Left kidney (tissue), 8 donors: ENCODE measurements at places on chromosomes 7 and 10. TPM values are rescaled to one million over a fixed set of nuclear protein-coding genes. Genes with fewer than 3 reads are reported as not detected.
A peak's percentile ranks its signal among the peaks of the same experiment; 100 is the strongest.

DNA sequence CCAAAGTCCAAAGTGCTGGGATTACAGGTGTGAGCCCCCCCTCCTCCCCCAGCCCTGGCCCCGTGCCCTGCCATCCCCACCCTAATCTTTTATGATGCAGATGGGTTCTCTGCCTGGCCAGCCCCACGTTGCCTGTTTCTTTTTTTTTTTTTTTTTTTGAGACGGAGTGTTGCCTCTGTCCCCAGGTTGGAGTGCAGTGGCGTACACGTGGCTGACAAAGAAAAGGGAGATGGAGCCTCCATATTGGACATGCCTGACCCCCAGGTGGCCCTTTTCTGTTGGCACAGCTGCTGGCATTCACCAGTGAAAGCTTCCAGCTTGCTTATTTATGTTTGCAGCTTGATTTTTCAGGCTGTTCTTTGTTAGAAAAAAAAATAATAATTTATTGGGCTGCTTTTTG, 235.3 kb downstream of the CCDC3 start:
- DNase-seq: peak; percentile 41

GRCh38 chr7:28778786-28779185, 179.3 kb downstream of the TRIL start:
- DNase-seq: no peak

- no peak for DNase-seq
Measured at GRCh38 chr7:142733271-142733670, 16.0 kb upstream of the PRSS1 start.

DNA sequence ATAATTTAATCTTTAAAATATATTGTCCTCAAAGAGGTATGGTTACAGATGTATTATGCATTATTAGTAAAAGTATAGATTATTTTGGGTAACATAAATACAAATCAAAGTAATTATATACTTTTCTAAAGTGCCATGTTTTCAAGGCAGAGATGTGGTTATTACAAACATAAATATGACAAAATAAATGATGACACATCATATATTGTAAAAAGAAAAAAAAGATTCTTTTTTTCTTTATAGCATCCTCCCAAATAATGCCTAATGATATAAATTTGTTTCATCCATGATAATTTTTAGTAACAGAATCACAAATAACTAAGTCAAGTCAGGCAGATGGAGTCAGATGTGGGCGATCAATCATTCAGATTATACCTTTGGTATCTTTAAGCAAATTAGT, 29.3 kb downstream of the SEMA3C start:
- DNase-seq: no peak

DNA sequence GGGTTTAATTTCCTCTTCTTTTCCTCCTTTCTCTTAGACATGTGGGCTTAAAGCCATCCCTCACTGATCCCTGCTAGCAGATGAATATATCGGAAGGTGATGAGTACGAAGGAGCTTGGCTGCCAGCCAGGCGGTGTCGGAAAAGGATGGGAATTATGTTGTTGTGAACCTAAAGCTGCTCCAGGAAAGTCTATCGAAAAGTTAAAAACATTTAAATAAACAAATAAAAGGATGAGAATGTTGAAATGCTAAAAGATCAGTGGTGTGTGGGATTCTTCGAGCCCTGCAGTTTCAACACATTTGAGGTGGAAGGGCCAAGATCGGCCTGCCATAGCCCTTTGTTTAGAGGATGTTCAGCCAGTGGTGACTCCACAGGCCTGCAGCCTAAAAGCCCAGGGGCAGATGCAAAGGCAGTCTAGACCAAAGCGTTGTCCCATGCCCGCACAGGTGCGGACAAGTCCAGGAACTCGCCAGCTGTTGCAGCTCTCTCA, 107.9 kb downstream of the JCAD start:
- DNase-seq: no peak

GRCh38 chr10:4683838-4684237, 142.2 kb upstream of the AKR1E2 start:
- no peak for DNase-seq

GRCh38 chr7:76513817-76514799, 3.8 kb downstream of the UPK3B start:
- DNase-seq: no peak

- no peak for DNase-seq
Measured at GRCh38 chr7:116710764-116711452, 38.9 kb downstream of the MET start.

DNA sequence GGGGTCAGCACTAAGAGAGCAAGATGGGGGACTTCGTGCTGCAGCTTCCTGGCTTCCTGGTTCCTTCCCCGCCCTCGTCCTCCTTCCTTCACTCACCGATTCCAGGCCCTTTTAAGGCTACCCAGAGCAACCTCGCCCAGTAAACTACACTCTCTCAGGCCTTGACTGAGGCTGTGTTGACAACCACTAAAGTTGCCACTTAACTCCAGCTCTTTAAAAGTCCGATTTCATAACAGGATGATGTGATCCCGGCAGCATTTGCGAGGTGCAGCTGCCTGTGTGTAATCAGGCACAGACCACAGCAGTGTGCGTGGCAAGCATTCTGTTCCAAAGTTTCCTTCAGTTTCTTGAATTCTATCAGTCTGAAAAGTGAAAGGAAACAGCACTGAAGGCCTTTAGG, 110.6 kb downstream of the RAB11FIP2 start:
- no peak for DNase-seq

DNA sequence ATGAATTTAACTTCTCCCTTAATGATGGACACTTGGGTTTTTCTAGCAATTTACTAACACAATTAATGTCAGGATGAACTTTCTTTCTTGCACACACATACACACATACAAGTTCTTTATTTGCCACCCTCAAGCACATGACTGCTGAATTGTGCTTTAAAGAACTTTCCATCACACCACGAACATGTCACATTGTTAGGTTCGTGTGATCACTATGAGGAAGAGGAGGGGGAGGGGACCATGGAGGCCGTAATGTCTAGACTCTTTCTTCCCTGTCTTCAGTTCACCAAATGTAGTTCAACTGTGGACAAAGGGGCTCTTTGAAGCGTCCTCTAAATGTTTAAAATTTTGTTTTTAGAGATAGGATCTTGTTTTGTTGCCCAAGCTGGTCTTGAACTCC, 31.0 kb downstream of the NUP42 start:
- DNase-seq: no peak

DNA sequence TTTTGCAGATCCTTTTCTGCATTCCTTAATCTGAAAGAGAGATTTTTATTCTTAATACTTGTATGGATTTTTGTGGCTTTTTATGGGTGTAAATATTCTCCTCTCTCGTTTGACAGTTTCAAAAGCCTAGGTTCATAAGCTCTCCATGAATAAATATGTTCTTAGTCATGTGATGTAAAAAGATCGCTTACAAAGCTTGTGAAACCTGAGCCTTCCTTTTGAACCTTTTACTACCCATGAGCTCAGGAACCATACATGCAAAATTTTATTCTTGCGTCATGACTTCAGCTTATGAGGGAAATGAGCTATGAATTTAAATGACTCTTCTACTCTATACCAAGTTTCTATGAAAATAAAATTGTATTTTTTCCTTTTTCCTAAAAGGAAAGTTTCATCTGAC, 98.7 kb downstream of the POLL start:
- DNase-seq: no peak

- DNase-seq: no peak
Measured at GRCh38 chr7:96277921-96278320, 44.0 kb downstream of the SLC25A13 start.

DNA sequence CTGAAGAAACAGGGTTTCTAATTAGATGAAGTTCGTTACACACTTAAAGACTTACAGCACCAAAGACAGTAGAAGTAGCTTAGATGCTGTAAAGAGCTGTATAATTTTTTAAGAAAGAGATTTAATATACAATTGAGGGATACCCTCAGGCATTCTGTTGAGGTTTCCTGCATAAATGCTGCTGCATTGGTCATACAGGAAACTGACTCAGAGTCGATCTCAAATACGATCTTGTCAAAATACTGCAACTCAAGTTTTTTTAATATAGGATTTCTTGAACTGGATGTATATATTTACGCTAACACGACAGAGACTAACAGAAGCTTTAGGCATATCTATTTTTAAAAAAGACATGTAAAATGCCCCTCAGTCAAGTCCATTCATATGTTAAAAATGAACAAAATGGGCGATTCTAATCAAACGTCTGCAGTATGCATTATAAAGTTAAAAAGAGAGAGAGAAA, 2.4 kb upstream of the ARID5B start:
- no peak for DNase-seq

DNA sequence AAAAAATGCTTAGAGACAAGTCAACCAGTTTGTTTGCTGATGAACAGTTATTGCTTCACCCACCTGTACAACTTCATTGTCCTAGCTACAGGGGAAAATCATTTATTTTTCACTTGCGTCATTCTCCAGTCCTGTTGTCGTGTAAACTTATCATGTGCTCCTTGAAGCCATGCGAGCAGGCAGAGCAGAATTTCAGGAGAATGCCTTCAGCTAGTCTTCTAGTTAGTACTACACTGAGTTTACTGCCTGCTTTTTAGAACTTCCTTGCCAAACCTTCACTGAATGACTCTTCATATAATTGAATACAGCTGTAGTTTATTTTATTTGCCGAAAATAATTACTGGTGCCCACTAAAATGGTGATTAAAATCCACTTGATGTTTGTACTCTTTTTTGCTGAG, 15.6 kb downstream of the RPA3 start:
- DNase-seq: no peak

DNA sequence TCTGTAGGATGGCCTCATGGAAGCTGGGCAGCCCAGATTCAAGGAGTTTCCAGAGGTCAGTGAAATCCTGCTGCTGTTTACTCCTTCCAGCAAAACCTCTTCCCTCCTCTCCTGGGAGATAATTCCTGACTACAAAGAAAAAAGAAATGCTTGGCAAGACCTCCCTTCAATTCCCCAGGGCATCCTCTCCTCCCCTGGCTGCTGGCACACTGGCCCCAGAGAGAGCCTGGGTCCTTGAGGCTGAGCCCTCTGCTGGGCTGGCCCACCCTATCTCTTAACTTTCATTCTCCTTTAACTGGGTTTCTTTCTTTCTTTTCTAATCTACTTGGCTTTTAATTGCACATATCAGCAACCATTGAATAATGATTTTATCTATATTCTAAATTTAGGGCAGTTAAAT, 7.7 kb downstream of the DRGX start:
- DNase-seq: no peak

DNA sequence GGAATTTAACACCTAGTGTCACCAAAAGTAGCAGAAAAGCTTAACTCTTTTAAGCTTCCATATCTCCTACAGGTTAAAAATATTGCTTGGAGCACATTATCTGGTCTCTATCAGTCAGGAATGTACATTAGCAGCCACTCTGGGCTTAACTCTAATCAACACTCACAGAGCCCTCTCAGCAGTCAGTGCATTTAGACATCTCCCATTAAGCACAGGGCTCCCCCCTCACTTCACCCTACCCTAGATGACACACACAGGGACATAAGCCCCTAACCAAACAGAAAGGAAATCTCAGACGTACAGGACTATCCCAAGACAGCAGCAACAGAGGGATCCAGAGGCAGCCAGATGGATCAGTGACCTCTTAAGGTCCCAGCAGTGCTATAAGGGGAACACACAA, 26.4 kb downstream of the FBXW4 start:
- no peak for DNase-seq

NCF1 gene
- 1.2 TPM for polyA plus RNA-seq

BAIAP2L1 gene
- 17.8 TPM for polyA plus RNA-seq

PON1 gene
- polyA plus RNA-seq: 0.33 TPM

CALD1 gene
- polyA plus RNA-seq: 236 TPM

UCMA gene
- not detected for polyA plus RNA-seq

IGF2BP3 gene
- polyA plus RNA-seq: 82.9 TPM

CTAGE8 gene
- 12.3 TPM for polyA plus RNA-seq

OR6V1 gene
- polyA plus RNA-seq: not detected

GJD4 gene
- polyA plus RNA-seq: 0.13 TPM

TSPAN12 gene
- polyA plus RNA-seq: 188 TPM

UNCX gene
- polyA plus RNA-seq: 8.5 TPM

SYT15 gene
- 15.0 TPM for polyA plus RNA-seq

LIPK gene
- not detected for polyA plus RNA-seq

ITPRID1 gene
- not detected for polyA plus RNA-seq
